IMR-90 (cell line): ENCODE measurements at places on chromosomes 3 and 15. TPM values are rescaled to one million over a fixed set of nuclear protein-coding genes. Genes with fewer than 3 reads are reported as not detected.
A peak's percentile ranks its signal among the peaks of the same experiment; 100 is the strongest.

PLCL2 gene
- 0.79 and 0.92 TPM in 2 replicates for polyA plus RNA-seq

BCHE gene
- 1.3 and 1.5 TPM in 2 replicates for polyA plus RNA-seq

GTPBP8 gene
- polyA plus RNA-seq: 23.9 and 29.9 TPM in 2 replicates

- DNase-seq: no peak
These were observed 134.2 kb downstream of the OTOL1 start for GRCh38 chr3:161630794-161631193.

DNA sequence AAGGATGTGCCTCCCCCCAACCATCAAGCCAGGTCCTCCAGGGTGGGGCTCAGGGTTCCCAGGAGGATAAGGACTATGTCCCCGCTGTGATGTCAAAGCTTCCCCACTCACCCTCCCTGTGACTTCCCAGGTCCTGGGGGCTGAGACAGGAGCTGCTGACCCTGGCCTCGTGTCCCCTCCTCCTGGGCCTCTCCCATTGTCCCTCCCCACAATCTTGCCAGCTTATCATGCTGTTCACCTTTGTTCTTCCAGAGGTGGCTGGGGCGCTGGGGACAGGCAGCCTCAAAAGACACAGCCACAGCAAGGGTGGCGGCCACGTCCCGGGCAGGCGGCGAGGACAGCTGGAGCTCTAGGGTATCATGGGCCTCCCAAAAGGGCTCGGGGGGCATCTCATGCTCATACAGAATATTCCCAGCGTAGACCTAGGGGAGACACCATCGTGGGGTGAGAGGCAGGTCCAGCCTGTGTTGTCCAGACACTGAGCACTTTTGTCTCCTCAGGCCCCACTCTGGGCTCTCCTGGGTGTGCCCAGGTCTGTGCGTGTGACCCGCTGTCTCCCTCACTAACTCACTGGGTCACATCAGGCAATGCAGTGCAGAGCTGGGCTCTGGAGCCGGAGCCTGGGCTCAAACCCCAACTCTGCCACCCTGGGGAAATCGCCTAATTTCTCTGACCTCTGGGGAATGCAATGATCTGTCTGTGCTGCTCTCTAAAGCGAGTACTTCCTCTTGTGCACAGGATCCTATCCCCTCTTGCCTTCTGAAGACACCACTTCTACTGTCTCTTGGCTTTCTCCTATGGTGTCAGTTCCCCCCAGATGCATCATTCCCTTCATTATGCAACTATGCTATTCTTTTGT is 30.0 kb downstream of the SNX33 start:
- DNase-seq: no peak

DNA sequence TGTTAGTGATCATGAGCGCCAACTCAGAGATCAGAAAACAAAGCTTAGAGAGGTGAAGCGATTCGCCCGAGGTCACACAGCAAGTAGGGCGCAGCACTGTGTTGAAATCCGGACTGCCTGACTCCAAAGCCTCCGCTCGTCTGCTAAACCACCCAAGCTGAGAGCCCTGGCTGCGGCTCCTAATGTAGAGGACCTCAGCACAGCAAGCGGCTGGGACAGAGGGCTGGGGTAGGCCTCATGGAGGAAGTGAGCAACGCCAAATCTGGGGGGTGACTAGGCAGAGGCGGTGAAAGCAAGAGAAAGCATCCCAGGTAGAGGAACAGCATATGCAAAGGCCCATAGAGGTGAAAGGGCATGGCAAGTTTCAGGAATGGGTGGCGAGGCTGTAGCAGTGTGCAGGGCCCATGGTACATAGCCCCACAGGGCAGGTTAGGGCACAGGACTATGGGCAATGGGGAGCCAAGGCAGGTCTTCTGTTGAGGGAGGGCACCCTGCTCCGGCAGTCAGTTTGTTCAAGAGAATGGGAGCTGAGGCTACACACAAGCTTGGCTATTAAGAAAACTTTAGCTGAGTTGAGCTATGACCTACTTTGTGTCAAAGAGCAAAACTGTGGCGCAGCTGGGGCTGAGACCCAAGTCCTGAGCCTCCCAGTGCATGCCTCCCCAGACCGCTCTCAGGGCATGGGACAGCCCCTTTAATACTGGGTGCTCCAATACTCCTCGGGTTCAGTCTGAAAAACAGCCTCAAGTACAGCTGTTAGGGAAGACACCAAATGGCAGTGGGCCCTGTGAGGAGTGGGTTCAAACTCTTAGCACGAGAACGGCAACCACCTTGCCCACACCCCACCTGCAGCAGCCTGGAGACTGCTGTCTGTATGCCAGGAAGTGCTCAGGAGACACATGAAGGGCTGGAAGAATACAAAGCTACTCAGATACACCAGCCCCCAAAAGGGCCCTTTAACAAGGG is 988 bp upstream of the CFAP92 start:
- no peak for DNase-seq

DNA sequence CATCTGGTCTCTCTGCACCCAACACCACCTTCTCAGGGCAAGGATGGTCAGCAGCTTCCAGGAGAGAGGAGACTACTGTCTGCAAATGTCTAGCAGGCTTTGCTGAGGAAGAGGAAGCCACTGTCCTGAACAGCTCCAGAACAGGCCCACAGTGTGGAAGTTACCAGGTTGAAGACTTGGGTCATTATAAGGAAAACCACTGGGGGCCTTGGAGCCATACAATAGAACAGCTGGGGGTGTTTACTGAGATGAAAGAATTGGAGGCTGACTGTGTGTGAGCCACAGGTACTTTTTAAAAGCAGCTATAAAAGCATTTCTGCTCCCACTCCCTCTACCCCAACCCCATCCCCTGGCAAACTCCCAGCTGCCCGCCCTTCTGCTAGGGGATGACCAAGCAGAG is 24.2 kb downstream of the SRGAP3 start:
- no peak for DNase-seq

- DNase-seq: no peak
These were observed 35.7 kb upstream of the BHLHE40 start for GRCh38 chr3:4943549-4943948.

DNA sequence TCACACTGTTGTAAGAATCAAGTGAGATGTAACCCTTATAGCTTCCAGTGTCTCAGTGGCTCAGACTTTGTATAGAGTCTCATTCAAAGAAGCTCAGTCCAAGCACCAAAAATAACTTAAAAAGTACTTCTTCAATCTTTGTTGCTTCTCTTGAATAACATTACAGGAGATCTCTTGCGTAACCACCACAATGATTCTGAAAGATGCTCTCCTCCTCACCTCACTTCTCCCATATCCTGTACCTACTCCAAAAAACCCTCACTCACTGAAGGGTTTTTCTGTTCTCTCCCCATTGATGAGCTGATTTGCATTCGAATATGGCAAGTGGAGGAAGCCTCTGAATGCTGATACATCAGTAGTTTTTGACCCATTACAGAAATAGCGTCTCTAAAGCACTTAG is 39.4 kb upstream of the MRPS22 start:
- no peak for DNase-seq

- DNase-seq: peak; percentile 91
These were observed 23.3 kb downstream of the ANAPC13 start for GRCh38 chr3:134462331-134462941.

DNA sequence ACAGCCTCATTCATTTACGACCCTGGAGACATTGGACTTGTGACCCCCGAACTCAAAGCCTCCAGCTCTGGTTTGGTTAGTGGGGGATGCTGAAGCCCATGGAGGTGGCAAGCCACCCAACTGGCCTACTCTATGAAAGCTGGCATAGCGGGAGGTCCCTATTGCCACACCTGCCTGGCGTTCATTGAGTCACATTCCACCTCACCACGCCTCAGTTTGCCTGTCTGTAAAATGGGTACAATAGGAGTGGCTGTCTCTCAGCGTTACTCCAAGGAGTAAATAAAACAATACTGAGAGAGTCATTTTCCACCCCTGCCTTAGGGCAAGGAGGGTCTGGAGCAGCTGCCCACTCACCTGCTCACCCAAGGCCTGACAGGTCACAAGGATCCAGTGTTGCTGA is 60.2 kb downstream of the NUP210 start:
- no peak for DNase-seq

GRCh38 chr3:65107174-65107573 is 419.4 kb upstream of the ADAMTS9 start:
- DNase-seq: no peak

DNA sequence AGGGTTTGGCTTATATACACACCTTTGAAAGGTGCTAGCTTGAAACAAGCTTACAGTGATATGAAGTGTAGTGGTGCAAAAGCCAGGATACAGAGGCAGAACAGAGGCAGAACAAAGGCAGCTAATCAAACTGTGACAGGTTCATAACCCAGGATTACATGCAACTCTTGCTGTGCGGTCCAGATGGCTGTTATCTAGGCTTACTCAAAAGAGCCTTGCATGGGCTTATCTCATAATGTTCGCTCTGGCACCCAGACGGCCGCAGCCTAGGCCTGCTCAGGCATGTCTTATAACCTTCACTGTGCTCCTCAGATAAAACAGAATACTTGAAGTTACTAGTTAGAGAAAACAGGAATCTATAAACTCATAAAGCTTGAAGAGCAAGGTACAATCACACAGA is 22.8 kb upstream of the NOX5 start:
- DNase-seq: peak; percentile 9
